ENCODE measurements at places on chromosomes 13 and 19.

DNA sequence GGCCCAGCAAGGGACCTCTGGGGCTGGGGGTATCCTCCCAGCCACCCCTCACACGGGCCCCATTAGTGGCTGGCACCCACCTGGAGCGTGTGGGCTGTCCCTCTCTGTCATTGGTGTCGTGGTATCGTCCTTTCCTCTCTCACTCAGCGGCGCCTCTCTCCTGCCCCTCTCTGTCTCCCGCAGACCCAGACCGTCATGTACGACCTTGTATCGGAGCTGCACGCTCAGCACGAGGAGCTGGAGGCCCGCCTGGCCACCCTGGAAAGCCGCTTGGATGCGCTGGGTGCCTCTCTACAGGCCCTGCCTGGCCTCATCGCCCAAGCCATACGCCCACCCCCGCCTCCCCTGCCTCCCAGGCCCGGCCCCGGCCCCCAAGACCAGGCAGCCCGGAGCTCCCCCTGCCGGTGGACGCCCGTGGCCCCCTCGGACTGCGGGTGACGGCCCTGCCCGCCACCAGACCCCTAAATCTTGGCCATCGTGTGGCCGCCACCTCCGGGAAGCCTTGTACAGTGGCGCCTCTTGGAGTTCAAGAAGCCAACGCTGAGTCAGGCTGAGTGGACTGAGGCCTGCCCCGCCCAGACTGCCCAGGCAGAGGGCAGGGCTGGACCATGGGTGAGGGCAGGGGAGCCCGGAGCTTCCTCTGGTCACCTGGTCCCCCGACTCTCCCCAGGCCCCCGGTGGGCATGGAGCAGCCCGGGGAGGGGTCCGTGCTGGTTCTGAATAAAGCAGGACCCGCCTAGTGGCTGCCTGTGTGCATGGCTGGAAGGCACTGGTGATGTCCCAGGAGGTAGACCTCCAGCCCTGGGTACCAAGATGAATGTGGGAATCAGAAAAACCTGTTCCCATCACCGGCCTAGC lies 9.8 kb upstream of the ARRDC2 start:
- DNase-seq, result no peak

- DNase-seq, result no peak
Measured at GRCh38 chr19:1929021-1929742, 11.8 kb upstream of the CSNK1G2 start.

GRCh38 chr19:18223860-18224524 lies 2.2 kb downstream of the PDE4C start:
- DNase-seq, result no peak

DNA sequence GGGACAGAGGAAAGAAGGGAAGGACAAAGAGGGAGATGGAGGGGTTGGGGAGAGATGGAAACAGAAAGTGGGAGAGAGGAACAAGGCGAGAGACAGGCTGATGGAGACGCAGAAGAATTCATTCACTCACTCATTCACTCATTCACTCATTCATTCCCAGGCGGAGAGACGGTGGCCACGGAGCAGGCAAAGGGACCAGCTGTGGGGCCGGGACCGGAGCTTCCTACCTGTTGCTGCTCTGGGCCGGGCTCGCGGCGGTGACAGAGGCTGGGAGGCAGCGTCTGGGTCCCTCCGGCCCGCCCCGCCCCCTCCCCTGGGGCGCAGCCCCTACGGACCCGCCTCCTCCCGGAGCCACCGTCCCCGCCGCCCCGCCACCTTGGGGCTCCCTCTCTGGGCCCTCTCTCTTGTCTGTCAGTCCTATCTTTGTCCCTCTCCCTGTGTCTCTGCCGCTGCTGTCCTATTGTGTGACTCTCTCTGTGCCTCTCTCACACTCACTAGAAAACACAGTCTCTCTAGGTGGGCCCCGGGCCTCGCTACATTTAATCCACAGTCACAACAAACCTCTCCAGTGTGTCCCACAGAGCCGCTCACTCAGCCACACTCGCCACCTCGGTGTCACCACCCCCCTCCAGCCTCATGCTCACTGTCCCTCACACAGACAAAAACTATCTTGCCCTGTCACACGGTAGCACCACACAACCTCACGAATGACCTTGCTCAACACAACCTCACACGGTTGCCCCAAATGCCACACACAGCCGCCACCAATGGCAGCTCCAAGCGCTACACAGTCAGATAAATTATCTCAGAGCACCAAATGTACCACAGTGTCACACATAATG lies at the start of gene GNG8:
GNG8 (minus strand) TSS at position 283 of the 842 bp plus-strand sequence. CDS start 1,520 bp downstream, outside the sequence.
- no peak for DNase-seq

DNA sequence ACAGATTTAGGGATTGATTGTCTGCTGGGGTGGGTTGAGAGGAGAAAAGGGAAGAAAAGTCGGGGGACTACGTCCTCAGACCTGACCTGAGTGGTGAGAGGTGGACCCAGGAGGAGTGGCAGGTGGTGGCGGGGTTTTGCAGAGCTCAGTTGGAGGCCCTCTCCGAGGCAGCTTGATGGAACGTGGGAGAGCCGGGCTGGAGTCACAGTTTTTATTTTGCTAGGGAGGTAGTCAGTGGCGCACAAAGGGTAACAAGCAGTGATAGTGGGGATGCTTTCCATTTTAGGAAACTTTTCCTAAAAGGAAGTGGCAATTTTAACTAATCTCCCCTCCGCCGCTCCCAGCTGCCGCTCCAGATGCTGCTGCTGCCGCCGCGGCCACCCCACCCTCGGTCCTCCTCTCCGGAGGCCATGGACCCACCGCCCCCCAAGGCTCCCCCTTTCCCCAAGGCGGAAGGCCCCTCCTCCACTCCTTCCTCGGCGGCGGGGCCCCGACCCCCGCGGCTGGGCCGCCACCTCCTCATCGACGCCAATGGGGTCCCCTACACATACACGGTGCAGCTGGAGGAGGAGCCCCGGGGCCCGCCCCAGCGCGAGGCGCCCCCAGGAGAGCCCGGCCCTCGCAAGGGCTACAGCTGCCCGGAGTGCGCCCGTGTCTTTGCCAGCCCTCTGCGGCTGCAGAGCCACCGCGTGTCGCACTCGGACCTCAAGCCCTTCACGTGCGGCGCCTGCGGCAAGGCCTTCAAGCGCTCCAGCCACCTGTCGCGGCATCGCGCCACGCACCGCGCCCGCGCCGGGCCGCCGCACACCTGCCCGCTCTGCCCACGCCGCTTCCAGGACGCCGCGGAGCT lies 1.1 kb upstream of the ZNF581 start:
- no peak for DNase-seq

- DNase-seq, result no peak
Measured at GRCh38 chr13:109547942-109548341, 238.4 kb downstream of the IRS2 start.

DNA sequence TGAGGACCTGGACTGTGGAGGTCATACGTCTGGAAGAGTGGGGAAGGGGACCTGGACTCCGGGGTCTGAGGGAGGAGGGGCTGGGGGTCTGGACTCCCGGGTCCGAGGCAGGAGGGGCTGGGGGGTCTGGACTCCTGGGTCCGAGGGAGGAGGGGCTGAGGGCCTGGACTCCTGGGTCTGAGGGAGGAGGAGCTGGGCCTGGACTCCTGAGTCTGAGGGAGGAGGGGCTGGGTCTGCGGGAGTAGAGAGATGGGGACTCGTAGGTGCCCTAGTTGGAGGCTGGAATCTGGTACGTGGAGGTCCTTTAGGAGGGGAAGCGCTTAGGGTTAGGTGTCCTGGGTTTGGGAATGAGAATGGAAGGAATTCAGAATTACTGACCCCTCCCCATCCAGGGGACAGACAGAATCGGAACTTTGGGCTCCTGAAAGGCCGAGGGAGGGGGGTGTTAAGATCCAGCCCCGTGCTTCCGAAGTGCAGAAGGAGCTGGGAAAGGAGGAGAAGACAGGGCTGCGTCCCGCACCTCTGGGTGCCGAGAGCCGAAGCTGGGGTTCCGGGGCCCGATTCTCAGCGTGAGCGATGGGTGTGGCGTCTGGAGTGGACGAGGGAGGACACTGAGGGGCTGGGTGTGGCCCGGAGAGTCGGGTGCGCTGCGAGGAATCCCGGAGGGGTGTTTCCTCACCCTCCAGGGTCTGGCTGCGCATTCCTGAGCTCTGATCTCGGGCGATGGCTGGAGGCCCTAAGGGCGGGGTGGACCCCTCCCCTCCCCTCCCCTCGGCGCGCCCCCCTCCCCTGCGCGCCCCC lies 608 bp downstream of the MYADM start:
- no peak for DNase-seq
